ENCODE measurements at places on chromosomes 2 and 18.

DNA sequence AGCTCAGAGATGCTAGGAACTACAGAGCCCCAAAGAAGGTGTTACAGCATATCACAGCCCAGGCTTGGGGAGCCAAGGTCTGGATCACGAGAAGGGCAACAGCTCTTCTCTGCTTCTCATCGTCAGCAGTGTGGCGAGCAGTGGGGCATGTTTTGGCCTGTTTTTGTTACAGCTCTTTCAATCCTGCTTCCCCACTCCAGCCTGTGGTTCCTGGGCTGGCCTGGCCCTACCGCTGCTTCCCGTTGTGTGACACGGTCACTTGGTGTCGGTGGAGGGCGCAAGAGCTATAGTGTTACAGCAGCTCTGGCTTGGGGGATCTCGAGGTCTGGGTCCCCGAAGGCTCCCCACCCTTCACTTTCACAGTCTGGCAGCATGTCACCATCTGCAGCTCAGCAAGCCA, 870.2 kb downstream of the CBLN2 start:
- DNase-seq = no peak

- peak; percentile 43 for DNase-seq
Measured at GRCh38 chr2:241775223-241776177, 1.1 kb upstream of the GAL3ST2 start.

- DNase-seq = no peak
Measured at GRCh38 chr18:43275546-43275945, 1.7 kb downstream of the SYT4 start.

DNA sequence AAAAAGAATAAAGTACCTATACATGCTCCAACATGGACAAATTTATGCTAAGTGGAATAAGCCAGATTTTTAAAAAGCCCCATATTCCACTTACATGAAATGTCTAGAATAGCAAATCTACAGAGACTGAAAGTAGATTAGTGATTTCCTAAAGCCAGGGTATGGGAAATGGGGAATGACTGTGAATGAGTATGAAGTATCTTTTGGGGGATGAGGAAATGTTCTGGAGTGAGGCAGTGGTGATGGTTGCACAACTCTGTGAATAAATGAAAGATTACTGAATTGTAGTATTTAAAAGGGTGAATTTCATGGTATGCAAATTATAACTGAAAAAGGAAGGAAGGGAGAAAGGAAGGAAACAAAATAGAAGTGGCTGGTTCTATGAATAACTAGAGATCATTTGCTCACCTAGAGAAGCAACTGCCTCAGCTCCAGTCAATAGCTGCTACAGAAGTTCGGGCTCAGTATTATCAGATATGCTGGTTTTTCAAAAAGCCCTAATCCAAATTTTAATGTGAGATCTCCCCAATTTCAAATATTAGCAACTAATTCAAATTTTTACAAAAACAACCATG, 39.3 kb downstream of the MAP3K2 start:
- DNase-seq = no peak

DNA sequence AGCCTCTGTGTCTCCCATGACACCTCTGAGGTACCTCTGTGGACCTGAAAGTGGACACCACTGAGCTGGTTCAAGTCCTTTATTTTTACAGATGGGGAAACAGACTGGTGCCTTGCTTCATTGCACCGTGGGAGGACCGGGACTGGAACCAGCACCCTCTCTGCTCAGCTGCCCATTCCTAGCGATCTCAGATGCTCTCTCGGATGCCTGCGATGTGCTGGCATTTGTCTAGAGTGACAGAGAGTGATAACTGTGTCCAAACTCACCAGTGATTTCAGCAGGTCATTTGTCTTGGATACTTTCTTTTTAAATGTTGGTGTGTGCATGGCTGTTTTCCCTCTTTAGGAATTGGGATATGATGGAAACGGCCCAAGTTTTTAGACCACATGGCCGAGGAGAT, 30.1 kb upstream of the LYPD6B start:
- no peak for DNase-seq

GRCh38 chr2:151861174-151861573, 33.0 kb upstream of the ARL5A start:
- DNase-seq = no peak

- no peak for DNase-seq
Measured at GRCh38 chr2:158753641-158754611, 41.2 kb upstream of the DAPL1 start.

DNA sequence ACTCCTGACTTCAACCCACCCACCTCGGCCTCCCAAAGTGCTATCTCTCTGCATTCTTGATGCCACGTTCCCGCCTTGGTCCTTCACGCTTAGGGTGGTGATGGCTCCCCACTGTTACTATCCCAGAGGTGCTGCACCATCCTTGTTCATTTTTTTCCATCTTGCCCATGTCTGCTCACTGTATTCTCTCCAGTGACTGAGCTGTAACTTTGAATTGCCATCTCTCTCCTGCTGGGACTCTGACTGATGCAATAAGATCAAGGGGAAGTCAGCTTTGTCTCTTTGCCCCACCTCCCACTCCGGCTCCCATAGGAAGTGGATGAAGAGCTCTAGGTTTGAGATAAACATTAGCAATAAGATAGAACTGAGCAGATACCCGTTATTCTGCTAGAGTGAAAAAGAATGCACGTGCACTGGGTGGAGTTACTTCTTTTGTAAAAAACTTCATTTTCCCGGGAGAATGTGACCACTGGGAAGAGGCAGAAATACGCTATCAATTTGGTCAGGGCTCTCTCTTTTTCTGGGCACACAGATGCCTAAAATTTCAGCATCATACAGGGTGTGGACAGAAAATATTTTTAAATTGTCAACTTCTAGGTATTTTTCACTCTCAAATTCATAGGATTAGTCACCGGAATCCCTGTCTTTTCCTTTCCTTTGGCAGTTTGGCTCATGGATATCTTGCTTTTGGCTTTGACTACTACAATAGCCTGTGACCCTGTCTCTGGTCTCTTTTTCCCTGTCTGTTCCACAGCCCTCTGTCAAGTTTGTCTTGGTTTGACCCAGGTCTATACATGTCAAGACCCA, 105.4 kb downstream of the POLR1A start:
- no peak for DNase-seq

Data from left colon (tissue), 2 donors.